ENCODE measurements at places on chromosomes 5 and 9.

GRCh38 chr5:66454186-66455078 is 141.8 kb upstream of the MAST4 start:
- no peak for DNase-seq

DNA sequence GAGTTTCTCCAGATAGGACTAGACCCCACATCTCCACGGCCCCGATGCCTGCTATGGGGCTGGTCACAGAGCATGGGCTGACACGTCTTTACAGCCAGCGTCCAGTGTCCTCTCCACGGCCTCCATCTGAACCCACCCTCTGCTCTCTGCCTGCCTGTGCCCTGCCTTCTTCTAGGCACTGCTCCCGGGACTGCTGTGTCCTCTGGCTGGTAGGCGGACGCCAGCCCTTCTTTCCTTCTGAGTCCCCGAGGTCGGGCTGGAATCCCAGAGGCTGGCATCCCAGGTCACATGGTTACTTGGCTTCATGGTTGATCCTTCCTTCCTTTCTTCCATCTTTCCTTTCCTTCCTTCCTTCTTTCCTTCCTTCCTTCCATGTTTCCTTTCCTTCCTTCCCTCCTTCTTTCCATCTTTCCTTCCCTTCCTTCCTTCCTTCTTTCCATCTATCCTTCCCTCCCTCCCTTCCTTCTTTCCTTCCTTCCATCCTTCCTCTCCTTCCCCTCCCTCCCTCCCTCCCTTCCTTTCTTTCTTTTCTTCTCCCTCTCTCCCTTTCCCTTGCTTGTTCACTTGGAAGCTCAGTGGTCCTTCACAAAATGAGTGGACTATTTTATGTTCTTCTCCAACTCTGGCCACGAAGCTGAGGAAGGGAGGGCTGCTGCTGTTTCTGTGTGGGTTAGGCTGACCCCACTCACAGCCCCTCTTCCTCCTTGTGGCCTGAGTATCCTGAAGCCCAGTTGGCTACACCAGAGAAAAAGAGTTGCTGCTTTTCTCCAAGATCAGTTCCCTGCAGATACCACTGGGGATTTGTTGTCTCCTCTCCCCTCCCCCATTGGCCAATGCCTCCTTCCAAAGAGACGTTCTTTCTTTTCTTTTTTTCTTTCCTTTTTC is 66.8 kb upstream of the NEURL1B start:
- no peak for DNase-seq

GRCh38 chr9:12060811-12061210 is 632.4 kb upstream of the TYRP1 start:
- no peak for DNase-seq

- DNase-seq = peak; percentile 4
These were observed 93.0 kb downstream of the YTHDC2 start for GRCh38 chr5:113606298-113607134.

DNA sequence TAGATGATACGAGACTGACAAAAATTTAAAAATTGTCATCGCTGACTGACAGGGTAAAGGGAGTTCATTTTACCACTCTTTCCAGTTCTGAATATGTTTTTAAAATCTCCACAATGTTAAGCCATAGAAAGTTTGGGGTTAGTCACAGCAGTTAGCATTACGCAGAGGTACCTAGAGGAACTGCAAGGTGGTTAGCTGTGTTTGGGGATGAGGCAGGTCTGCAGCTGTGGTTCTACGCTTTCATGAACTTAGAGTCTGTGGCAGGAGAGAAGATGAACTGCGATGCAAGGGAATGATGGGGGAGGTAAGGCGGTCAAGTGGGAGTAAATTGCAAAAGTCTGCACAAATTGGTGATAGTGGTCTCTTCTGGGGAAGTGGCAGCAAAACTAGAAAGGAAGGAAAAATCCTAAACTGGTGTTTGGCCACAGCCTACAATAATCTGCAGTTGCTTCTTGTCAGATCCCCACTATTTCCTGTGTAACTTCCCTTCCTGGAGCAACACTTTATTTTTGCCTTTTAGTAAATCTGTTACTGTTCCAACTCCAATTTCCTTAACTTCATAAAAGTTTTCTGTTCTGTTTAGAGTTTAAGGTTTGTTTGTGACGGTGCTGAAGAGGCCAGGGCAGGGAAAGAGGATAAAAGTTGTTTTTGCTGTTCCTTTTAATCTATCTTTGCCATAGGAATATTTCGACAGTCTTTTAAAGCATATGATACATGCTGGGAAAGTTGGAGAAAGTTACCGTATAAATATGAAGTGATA is 38.6 kb upstream of the SNX2 start:
- no peak for DNase-seq

GRCh38 chr5:177313561-177314259 is 2.0 kb upstream of the MXD3 start:
- no peak for DNase-seq

DNA sequence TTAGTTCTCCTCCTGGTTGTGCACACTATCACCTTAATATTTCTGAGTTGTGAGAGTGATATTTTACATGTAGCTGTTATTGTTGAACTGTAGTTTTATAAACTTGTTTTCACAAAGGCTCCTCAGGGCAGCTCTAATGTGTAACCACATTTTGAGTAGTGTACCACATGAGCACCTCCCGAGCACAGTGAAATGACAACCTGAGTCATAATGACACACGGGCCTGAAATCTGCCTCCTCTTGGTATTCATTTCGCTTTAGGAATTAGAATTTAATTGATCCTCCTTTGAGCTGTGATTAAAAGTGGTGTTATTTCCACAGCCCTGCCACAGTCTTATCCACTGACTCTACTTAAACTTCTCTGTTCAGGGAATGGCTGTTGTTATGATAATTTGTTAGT is 7.9 kb downstream of the MTRR start:
- DNase-seq = no peak
